Germinal center (tissue), 1 donor: ENCODE measurements at places on chromosomes 1 and 21.

GRCh38 chr1:74715236-74715502 lies 17.7 kb downstream of the CRYZ start:
- no peak for DNase-seq

DNA sequence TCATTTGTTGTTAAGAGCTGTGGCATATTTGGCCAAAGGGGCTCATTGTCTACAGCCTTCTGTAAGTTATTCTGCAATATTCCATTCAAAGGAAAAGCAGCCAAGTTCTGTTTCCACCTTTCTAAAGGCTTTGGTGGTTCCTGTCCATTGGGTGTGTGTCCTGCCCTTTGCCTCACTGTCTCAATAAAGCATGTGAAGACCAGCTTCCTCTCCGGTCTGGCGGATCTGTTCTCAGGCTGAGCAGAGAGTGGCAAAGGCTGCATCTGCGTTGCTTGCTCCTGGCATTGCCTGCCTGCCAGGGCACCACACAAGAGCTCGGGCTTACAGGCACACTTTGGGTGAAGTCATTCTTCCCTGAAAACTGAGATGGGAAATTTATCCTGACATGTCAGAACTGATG lies 34.9 kb downstream of the ST6GALNAC3 start:
- DNase-seq: no peak

GRCh38 chr1:95927061-95927460 lies 693.1 kb downstream of the RWDD3 start:
- no peak for DNase-seq

GRCh38 chr1:106080608-106081325 lies 975.7 kb upstream of the PRMT6 start:
- DNase-seq: no peak

GRCh38 chr1:101136739-101137138 lies 100.1 kb upstream of the S1PR1 start:
- DNase-seq: no peak
